ENCODE measurements at places on chromosomes 3 and 15.

DNA sequence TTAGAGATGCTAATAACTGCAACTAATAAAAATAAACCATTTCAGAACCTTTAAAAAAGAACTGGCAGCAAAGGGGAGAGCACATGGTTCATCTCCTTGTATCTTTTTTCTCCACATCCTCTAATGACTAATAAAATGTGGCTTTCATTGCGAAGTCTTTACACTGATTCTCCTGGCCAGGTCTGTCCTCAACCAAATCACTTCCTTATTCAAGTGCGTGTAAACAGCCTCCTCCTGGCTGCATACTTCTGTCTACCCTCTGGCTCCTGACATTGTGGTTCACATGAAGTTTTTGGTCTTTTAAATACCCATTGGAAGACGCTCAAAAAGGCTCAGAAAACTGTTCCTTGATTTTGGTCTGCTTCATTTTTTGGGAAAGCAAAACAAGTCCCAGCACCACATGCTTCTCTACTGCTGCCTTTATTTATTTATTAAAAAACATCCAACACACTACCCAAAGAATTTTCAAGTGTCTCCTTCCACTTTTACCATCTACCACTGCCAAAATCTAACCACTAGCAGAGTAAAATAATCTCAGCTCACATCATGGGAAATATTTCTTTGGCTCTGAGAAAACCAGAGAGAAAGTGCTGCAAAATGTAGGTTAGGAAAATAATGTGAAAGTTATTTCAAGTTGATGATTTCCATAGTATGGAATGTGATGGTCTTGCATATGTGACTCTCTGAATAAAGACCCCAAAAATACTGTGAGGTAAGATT is 85.1 kb downstream of the EFL1 start:
- no peak for DNase-seq

DNA sequence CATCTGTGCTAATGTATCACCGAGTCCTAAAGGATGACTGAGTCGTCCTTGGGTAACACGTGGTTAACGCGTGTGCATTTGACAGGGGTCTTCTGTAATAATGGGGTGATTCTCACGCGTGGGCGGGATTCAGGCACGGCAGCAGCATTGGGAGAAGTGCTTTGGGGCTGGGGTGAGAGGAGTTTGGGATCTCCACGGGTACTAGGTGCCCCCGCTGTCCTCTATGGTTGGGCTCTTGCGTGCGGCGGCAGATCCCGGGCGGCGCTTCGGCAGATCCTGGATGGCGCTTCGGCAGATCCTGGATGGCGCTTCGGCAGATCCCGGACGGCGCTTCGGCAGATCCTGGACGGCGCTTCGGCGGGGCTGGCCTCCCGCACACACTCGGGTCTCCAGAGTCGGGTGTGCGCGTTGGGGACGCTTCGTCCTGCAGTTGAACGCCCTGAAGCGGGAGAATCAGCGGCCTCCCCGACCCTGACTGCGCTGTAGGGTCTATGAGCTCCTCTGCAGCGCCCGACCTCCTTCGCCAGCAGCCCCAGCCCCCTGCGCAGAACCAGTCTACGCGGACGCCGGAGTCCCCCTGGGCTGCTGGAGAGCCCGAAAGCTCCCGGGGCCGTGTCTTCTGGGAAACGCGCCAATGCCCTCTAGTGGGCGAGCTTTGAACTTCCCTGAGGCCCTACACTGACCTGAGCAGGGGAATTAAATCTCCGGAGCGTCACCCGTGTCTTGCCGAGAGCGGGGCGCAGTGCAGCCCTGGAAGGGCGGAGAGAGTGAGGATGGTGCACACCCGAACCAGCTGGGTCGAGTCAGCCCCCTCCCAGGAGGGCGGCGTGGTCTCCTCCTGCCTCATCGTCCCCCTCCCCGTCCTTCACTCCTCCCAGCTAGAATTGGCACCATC is 48.1 kb upstream of the EPHB3 start:
- DNase-seq: peak; percentile 91

DNA sequence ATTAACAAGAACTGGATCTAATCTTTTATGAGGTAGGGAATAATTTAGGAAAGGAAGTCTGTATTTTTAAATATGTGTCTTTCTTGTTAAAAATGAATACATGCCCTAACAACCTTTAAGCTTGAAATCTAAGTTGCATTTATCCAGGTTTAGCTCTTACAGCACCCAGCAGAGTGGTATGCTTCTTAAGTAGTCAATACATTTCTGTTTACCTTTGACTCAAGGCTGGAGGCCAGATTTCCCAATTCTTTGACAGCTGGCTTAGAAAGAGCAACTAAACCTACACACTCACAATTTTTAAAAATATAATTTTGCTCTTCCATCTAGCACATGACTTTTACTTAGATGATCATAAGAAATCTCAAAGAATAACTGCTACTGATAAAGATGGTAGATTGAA is 148.9 kb downstream of the DPH6 start:
- no peak for DNase-seq

- no peak for DNase-seq
Measured at GRCh38 chr3:107412376-107412775, 35.1 kb downstream of the CCDC54 start.

- DNase-seq: no peak
Measured at GRCh38 chr3:9066141-9066540, 102.9 kb upstream of the RAD18 start.

DNA sequence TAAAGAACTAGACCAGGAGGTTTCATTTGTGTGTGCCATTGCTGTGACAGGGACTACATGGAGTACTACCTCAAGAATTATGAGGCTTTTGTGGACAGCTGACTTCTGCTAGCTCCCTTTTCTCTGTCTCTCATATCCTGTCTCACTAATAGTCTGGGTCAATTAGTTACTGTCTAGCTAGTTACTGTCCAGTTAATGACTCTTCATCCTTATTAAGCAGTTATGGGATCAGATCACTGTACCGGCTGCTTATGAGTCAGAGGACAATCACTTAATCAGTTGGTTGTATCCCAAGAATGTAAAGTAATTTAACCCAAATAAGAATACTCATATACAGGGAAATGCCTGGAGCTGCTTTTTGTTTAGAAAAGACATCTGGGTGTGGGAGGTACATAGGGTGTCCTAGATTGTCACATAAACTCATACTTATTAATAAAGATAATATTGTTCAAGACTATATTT is 158.0 kb downstream of the CDIN1 start:
- DNase-seq: peak; percentile 1

DNA sequence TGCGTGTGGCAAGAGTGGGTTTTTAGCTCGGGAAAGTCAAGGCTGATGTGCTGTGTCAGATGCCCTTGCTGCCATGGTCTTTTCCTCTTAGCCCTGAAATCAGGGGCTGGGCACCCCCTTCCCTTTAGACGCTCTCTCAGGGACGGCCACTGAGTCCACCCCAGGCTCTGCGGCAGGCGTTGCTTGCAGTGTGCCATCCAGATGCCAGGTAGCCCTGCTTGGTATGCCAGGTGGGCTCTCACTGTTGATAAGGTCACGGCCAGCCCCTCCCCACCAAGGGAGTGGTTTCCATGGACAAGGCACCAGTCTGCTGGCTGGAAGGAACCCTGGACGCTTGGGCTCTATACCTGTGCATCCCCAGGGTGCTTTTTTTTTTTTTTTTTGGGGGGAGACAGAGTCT is 24.6 kb downstream of the FGD5 start:
- DNase-seq: no peak

DNA sequence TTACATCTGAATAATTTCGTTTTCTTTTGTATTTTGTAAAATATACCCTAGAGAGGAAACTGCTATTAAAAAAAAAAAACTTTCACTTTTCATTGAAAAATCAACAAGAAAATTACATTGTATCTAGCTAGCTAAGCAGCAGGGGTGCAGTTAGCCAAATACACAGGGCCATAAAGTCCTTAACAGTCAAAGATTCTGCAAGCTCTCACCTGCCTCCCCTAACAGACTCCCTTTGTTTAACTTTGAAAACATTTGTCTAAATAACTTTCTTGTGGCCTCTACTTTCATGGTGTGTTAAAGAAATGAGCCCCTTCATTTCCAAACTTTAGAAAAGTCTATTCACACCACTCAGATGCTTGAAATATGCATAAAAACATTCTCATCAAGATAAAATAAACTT is 23.3 kb downstream of the CBLB start:
- no peak for DNase-seq

- DNase-seq: no peak
Measured at GRCh38 chr15:99029341-99030144, 22.0 kb upstream of the PGPEP1L start.

GRCh38 chr15:62413786-62414185 is 248.7 kb upstream of the C2CD4B start:
- no peak for DNase-seq

DNA sequence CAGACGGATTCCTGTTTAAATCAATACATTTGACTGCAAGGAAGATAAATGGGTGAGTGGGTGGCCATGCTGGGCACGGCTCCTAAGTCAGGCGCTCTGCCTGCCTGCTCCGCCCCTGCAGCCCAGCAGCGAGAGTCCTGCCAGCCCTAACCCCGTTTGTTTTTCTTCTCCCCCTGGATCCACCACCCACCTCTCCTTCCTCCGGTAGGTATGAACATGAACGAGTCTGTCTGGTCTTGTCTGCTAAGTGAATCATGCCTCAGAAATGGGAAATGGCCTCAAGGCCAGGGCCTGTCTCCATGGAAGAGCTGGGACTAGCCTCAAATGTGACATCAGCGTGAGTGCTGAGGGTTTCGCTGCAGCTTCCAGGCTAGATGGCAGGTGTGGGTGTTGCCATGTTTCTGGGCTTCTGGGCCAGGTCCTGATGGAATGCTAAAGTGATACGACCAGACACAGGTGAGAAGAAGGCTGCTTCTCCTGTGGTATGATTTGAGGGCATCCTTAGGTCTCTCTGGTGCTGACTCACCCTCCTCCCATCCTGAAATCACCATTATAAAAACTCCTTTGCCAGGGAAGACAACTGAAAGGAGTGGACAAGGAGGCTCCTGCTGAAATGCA is 5.6 kb upstream of the FEM1B start:
- DNase-seq: no peak

GRCh38 chr15:20348291-20348899 is 193.2 kb downstream of the GOLGA6L6 start:
- no peak for DNase-seq

- no peak for DNase-seq
Measured at GRCh38 chr3:1583044-1583443, 490.2 kb downstream of the CNTN6 start.

- peak; percentile 86 for DNase-seq
Measured at GRCh38 chr3:88188436-88188835, 38.7 kb downstream of the C3orf38 start.

- DNase-seq: no peak
Measured at GRCh38 chr3:18512007-18512406, 86.9 kb upstream of the SATB1 start.

DNA sequence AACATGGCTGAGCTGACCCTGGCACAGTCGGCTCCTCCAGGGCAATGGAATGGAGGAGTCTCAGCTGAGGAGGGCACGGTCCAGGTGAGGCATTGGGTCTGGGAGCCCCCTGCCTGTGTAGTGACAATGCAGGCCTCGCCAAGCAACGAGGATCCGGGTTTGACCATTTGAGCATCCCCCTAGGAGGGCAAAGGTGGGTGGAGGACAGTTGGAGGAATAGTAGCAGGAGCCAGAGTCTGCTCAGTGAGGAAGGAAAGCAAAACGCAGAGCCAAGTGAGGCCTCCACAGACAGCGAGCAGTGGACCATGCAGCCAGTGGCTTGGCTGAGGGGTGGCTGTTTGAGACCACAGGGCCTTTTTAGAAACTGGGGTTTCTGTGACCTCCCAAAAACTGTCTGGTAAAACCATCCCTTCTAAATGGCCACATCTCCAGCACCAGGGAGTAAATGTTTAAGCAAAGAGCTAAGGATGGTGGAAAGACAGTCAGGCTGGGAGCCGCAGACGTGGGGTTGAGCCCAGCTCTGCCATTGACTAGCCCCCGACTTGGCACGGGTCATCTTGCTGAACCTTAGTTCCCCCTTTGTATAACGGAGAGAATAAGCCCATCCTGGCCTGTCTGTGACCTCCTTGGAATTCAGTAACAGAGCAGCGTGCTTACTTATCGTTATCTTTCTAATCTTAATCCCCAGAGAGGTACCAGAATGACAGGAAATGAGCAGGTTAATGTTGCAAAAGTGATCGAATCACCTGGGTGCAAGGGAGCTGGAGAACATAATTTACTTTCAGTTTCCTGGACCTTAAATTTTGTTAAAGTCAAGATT is 46.8 kb downstream of the CMTM6 start:
- DNase-seq: no peak

GRCh38 chr3:55658690-55659562 is 171.8 kb upstream of the WNT5A start:
- DNase-seq: no peak

- no peak for DNase-seq
Measured at GRCh38 chr3:197183582-197183981, 114.8 kb downstream of the DLG1 start.

DNA sequence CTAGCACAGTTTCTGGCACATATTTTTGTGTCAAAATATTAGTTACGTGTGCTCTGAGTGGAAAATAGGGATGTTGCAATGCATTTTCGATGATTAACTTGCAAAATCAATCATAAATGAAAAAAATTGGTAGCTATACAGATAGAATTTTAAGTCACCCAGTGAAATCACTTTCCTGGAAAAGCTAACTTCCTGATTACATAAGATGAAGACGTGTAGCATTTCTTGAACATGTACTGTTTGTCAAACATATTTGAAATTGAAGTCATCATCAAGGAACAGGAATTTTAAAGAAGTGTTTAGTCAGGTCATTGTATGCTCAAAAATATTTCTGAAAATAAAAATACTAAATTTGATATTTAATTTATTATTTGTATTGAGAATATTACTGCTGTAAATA is 977.7 kb downstream of the PLOD2 start:
- no peak for DNase-seq

DNA sequence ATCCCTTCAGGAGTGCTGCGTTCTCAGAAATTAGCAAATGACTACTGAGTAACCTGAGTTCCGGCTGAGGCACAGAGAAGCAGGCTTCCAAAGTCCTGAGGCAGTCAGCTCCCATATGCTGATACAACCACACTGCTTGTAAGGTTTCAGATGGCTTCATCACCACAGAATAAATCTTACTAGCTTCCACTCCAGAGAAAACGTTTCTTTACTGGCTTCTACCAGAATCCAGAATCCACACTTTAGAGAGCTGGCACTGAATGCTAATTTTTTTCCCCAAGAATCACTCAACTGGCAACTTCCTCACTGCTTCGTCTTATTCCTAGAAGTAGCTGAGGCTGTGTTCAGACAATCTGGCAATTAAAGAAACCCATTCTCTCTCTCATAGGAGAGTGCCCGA is 21.4 kb downstream of the TAMM41 start:
- no peak for DNase-seq

DNA sequence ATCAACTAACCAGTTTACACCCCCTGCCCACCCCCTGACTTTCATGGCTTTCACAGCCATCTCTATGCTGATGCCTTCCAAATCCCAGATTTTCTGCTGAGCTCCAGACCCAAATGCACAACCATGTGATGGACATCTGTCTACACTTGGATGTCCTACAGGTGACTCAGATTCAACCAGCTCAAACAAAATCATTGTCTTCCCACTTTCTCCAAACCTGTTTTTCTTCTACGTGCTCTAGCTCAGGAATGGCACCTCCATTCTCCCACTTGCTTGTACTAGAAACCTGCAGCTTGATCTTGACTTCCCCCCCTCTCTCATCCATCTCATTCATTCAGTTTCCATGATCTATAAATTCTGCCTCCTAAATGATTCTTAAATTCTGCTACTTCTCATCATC is 34.1 kb upstream of the RARRES1 start:
- DNase-seq: no peak

Data from COLO829 (cell line).